Suppressor macrophage treated with lipopolysaccharide for 1 hour (primary cell): ENCODE measurements at places on chromosomes 5 and 9.

GRCh38 chr5:113293975-113294310 is 140.8 kb downstream of the TSSK1B start:
- peak; percentile 13 for DNase-seq

- DNase-seq, result no peak
These were observed 144.7 kb upstream of the MPDZ start for GRCh38 chr9:13424204-13424603.

GRCh38 chr9:71910650-71911060 is 338 bp downstream of the ABHD17B start:
- no peak for DNase-seq

- no peak for DNase-seq
These were observed 32.7 kb downstream of the PRRT1B start for GRCh38 chr9:131578021-131578420.

GRCh38 chr5:67165526-67166459 is 30.8 kb downstream of the CD180 start:
- peak; percentile 94 for DNase-seq

- DNase-seq, result no peak
These were observed 547.6 kb downstream of the BNC2 start for GRCh38 chr9:16322849-16323248.

DNA sequence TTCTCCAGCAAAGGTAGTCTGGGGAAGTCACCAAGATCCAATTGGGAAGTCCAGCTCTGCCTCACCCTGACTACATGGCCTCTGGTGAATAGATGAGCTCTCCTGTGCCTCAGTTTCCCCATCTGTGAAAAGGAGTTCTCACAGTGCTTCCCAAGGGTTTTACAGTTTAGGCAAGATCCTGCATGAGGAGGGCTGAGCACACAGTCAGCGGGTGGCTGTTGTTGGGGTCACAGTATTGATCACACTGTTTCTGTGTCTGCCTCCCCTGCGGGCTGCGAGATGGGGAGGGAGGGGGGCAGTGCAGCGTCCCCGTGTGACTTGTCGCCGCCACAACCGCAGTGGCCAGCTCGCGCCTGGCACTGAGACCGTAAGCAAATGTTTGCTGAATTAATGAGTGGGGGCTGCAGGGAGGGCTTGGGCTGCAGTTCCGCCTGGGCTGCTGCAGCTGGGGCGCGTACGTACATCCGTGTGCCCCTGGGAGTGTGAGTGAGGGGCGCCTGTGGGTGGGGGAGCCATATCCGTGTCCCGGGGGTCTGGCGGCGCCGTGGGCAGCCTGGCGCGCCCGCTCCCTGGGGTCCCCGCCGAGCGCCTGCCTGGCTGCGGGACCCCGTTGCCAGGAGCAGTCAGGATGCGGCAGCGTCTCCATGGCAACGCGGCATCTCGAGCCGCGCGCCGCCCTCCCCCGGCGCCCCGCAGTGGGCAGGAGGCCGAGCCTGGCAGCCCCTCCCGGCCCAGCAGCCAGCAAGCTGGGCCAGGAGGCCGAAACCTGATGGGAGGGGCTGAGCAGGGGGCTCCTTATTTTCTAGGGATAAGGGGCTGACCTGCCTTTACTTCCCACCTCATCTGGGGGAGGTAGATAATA is 31.4 kb upstream of the PSD2 start:
- no peak for DNase-seq

DNA sequence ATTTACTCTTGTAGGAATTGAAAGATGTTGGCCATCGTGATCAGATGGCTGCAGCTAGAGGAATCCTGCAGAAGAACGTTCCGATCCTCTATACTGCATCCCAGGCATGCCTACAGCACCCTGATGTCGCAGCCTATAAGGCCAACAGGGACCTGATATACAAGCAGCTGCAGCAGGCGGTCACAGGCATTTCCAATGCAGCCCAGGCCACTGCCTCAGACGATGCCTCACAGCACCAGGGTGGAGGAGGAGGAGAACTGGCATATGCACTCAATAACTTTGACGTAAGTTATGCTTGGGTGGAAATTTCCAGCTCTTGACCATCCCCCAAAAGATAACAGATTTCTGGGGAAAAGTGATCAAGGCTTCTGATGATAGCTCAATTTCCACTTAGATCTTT is 50.6 kb downstream of the LRRTM2 start:
- DNase-seq, result no peak

DNA sequence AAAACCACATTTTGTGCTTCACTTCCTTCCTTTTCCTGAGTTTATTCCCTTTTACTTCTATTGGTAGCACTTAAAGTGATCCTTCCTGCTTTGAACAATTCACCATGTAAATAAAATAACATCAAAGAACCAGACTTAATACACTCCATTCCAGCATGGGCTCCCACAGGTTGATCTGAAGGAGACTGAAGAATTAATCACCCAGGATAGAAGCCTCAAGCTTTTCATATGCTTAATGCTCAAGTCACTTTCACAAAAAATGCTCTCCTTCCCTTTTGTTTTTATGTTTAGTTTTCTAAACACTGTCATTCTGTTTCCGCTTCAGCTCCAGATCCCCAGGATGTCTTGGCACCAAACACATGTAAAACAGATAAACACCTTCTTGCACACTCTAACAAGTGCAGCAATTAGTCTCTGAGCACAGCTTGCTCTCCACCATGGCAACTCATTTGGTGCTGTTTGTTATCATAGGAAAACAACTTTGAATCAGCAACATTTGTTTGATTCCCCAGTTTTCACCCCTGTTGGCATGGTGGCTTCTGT is 37.0 kb downstream of the DMRTA1 start:
- DNase-seq, result no peak

DNA sequence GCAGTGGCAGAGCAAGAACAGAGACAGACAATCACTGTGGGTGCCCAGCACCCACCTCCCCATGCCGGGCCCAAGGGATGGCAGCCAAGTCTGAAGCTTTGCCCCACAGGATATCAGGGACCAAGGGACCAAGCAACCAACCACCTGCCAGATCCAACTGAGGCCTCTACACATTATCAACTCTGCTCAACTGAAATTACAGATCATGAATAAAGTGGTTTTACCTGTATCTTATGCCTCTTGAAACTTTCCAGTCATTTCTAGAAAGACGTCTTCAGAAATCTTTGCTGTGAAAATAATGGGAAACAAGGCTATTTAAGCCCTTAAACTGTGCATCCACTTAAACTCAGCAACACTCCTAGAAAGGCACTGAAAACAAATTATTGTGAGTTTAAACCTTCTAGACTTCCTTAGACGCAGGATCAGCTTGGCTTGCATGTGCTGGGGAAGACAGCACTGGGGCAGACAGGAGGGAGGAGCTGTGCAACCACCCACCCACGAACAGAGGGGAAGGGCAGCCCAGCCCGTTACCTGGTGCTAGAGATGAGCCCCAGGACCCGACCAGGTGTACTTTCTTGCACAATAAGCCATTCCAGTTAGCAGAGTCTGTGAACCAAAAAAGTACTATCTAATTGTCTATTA is 80.0 kb downstream of the SEMA4D start:
- no peak for DNase-seq

GRCh38 chr9:70574151-70574837 is 159.8 kb upstream of the KLF9 start:
- no peak for DNase-seq

GRCh38 chr9:117704024-117704575 is at the start of gene TLR4:
Gene TLR4, plus strand, starts transcription at chr9:117704403. Its CDS starts 70 bp downstream, at chr9:117704473.
- peak; percentile 96 for DNase-seq

DNA sequence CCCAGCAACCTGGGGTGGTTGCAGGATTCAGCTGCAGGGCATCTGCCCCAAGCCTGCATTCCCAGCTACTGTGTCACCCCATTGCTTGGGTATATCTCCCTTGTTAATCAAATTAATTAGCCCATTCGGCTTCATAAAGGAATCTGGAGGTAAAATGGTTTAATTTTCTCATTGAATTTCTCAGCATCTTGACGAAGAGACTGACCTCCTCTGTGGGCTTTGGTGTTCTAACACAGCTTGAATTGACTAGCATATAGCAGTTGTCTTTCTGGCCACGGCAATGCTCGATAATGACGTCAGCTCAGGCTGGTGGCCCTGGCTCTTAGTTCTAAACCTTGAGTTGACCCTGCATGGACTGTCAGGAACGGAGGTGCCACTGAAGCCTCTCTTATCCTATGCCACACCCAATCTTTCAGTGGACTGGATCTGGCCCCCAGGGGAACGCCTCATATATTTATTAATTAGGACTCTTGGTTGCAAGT is 72.4 kb downstream of the MSX2 start:
- no peak for DNase-seq

DNA sequence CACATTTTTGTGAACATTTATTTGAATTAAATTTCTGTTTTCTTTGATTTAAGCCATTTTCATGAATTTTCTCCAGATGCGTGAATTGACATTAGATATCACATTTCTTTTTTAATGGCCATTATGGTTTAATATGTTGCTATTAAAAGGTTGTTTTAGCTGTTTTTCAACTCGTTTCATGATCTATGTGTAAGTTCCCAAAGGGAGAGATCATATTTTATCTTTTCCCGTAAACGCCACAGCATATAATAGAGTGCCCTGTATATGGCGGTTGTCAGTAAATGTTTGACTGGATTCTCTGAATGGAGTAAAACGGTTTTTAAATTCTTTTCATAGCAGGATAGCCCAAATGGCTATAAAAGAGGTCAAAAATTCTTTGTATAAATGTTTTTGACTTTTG is 35.8 kb downstream of the ZCCHC7 start:
- DNase-seq, result no peak

DNA sequence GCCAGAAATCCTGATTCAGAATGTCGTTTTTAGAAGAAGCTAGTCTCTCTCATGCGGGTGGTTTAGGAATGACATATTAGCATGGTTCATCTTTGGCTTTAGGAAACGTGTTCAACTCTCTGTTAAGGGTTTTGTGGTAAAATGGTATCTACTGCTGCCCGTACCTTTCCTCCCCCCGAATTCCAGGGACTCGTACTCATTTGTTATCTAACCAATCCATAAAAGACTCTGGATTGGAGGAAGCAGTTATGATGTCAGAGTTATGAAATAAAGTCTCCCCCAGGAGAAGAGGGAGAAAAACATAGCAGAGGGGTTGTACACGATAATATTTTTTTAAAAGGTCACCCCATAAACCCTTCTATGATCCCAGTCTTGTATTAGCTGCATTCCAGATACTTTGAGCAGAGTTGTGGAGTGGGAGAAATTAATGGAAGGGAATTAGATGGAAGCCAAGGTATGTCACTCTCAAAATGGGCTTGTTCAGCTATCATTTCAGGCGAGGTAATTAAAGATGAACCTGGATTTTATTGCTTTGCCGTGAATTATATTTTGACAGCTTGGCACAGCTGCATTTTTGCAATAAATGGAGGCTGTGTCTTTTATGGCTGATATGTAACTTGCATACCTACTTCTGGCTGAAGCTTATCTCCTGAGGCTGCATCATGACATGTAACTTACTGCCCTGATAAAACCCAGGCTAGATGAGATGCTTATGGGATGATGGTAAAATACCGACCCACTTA is 31.3 kb downstream of the RAI14 start:
- DNase-seq, result no peak

GRCh38 chr9:21751998-21752397 is 50.4 kb upstream of the MTAP start:
- DNase-seq, result no peak

DNA sequence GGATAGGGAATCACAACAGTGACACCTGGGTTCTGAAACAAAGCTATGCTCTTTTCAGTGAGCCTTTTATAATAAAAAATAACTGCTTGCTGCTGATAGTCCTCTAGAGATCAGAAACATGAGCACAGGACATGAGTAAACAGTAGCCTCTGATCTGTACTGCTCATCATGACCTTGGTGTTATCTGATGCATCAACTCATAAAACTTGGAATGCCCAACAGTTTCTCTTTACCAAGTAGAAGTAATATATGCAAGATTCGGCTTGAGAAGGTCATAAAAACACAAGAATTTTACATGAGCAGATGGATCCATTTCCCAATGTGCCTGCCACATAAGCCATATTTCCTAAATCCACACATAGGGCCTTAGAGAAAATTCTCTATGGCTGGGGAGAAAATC is 318.3 kb upstream of the GRAMD2B start:
- DNase-seq, result no peak

DNA sequence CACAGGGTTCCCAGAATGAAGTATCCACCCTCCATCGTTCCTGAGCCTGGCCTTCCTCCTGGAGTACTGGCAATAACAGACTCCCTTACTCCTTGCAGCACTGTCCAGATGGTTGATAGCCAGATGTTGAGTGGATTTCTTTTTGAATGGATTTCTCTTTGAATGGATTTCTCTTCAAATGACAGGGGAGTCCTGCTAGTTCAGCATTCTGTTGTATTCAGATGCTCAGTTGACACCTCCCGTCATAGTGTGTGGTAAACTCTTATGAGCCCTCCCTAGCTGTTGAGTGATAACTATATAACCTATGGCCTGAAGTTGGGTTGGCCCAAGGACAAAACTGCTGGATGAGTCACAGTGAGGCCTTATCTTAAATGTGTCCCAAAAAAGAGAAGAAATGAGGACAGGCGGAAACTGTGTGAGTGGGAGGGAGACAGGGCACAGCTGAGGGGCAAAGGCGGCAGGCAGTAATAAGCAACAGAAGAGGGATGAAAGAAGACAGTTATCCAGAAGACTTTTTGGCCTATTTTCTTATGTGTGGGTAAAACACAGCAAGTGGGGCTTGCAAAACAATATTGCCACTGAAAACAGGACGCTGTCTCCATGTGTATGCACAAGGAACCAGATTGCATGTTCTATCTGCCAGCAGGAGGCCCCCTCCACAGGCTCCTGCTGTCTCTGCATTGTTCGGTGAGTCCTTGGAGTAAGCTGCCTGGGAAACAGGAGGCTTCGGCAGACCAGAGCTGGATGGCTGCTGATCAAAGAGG is 209.5 kb upstream of the S1PR3 start:
- DNase-seq, result peak; percentile 47

- no peak for DNase-seq
These were observed 12.0 kb upstream of the ACSL6 start for GRCh38 chr5:132023258-132024116.

- peak; percentile 10 for DNase-seq
These were observed 197.9 kb upstream of the ADAMTS16 start for GRCh38 chr5:4941957-4942830.
